Cortex of kidney (tissue), 1 donor: ENCODE measurements at places on chromosomes 7 and 10.

DNA sequence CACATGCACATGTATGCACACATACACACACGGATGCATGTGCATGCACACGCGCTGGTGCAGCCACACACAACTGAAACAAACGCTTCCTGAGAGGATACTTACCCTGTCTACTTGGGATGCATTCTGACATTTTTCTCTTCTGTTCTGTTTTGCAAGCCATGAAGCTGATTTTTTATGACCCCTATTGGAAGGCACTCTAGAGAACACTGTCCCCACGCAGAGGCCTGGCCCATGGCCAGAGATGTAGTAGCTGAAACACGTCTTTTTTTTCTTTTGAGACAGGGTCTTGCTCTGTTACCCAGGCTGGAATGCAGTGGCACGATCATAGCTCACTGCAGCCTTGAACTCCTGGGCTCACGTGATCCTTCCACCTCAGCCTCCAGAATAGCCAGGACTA, 47.9 kb downstream of the VWA2 start:
- no peak for DNase-seq

DNA sequence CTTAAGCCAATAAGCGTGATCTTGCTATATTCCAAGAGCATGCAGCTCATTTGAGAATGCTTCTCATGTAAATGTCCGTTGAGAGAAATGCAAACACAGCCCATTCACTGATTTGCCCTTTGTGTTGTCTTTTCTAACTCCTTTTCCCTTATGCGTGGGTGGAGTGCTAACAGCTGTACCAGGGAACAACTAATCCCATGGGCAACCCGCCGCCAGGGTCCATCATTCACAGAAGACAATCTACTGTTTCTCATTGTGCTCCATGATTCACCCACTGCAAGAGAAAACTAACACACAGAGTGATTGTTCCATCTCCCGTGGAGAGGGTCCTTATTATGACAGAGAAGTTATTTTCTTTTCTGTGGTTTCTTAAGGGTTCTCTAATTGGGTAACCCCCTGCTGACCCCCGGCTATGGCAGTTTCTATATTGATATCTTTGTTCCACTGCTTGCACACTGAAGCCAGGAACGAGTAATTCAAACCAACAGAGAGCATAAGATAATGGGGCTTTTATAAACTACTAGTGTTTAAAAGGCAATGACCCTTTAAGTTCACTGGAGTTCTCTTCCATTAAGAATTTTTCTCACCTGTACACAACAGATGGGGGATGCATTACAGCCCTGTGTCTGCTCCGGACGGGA, 298.7 kb downstream of the BAMBI start:
- DNase-seq: no peak

DNA sequence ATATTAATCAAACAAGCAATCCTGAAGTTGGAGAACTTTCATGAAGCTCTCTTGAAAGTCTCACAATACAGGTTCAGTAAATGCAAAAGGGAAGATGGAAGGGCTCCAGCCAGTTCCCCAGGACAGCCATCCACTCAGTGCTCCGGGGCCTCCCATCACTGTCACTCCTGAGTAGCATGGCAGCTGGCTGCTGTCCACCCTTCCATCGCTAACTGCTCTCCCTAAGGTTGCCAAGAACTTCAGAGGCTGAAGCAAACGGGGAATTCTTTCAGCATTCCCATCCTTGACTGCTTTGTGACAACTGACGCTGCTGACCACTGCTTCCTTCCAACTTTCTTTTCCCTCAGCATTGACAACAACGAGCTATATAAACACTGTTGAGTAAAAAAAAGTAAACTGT, 69.1 kb downstream of the VPS41 start:
- DNase-seq: no peak

- DNase-seq: no peak
Measured at GRCh38 chr7:44633254-44634186, 27.1 kb downstream of the OGDH start.

DNA sequence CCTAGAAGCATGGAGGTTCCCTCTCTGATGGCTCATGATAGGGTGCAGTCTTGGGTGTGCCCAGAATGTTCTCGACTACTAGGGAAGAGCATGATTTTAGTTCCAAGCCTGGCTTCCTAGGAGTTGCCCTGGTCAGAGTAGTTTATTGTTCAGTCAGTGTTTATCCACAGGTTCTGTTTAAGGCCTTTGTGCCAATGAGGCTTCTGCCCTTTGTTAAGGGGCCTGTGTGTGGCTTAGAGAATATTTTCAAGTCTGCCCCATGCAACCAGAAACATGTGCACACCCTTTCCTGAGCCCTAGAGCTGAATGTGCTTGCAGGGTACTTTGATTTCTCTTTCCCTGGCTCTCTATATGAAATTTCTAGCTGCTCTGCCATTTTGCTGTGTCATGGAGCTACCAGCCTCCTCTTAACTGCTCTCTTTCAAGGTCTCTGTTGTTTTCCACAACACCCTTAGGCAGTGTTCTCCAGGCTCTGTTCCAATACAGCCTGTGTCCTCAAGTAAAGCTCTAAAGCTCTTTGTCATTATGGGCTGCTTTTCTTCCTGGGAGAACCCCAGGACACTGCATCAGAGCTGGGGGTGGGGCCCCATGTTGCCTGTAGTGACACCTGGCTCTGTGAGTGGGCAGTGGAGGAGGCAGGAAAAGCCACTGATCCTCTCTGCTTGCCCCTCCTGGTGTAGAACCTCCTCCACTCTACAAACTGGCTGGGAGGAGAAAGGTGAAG, 34.1 kb upstream of the TSPAN33 start:
- DNase-seq: no peak

DNA sequence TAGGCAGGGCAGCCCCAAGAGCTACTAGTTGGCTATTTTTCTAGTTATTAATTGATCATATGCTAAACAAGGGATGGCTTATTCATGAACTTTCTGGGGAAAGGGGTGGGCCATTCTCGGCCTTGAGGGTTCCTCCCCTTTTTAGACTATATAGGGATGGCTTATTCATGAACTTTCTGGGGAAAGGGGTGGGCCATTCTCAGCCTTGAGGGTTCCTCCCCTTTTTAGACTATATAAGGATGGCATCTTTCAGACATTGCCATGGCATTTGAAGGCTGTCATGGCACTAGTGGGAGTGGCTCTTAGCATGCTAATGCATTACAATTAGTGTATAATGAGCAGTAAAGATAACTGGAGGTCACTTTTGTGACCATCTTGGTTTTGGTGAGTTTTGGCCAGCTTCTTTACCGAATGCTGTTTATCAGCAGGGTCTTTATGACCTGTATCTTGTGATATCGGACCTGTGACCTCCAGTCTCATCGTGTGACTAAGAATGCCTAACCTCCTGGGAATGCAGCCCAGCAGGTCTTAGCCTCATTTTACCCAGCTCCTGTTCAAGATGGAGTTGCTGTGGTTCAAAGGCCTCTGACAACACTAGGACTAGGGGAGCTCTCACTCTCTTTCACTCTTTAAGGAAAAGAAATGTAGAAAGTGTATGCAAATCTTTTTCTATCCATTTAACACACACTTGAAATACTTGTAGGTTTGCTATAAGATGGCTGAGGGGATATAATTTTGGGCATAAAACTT, 7.8 kb downstream of the FHIP2A start:
- DNase-seq: no peak

DNA sequence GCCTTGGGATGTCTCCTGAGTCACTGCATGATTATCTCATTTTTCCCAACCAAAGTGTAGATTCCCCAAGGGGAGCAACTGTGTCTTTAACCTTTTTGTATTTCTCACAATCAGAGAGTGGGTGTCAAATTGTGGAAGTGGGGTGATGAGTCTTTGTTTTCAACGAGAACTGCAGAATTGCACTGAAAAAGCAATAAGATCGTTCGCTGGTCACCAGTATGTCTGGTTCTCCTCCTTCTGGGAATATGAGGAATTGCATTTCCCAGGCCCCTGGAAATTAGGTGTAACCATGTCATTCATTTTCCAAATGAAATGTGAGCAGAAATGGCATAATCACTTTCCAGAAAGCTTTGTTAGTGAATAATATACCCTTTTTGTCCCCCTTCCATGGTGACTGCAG, 326.9 kb downstream of the GPAM start:
- no peak for DNase-seq

- no peak for DNase-seq
Measured at GRCh38 chr10:7464691-7465090, 53.9 kb upstream of the SFMBT2 start.

DNA sequence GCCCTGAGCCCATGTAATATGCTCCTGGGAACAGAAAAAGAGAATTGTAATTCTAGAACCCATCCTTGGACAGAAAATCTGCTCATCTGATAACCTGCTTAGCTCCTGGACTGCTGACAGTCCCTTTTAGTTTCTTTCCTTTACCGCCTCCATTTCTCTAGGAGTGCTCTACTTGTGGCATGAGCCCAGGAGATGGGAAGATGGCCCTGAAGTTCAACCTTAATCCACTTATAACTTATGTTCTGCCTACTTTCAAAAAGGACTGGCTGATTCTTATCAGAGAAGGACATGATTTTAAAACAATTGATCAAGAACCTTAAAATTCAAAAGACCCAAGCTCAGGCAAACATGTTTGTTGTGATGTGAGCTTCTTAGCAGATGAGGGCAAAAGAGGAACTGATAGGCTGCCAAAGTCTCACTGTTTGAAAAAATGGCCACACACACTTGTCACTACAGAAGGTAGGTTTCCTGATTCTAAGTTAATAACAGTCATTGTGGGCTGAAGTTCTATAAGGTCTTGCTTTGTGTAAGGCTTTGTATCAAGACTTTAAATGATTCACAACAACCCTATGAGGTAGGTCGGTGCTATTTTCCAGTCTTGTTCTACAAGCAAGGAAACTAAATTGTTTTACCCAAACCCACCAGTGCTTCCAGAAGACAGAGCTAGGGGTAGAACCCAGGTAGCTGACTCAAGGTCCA, 94.3 kb upstream of the AFAP1L2 start:
- DNase-seq: no peak

DNA sequence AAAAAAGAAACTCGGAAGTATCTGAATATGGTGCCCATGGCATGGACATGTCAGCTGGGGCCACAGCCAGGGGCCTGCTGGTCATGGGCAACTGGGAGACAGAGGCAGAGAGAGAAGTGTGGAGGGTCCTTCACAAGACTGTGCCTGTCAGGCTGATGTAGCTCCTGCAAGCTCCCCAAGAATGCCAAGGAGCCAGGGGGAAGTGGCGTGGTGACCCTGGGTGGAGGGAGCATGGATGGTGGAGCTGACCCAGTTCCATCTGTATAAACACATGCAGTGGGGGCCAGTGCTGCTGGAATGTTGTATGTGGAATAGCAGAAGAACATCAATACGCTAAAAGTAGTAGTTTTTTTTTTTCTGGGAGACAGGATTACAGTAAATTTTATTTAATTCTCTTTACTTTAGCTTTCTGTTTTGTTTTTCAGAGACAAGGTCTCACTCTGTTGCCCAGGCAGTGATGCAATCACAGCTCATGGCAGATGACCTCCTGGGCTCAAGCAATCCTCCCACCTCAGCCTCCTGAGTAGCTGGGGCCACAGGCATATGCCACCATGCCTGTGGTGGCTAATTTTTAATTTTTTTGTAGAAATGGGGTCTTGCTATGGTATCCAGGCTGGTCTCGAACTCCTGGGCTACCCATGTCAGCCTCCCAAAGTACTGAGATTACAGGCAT, 10.5 kb upstream of the ZMIZ2 start:
- no peak for DNase-seq

- DNase-seq: no peak
Measured at GRCh38 chr7:50069613-50070012, 23.4 kb downstream of the ZPBP start.

- no peak for DNase-seq
Measured at GRCh38 chr10:47046321-47047126, 135.3 kb downstream of the PTPN20 start.

GRCh38 chr10:77810446-77811335, 115.9 kb downstream of the DLG5 start:
- no peak for DNase-seq

GRCh38 chr10:96878057-96878456, 46.0 kb downstream of the LCOR start:
- DNase-seq: no peak

DNA sequence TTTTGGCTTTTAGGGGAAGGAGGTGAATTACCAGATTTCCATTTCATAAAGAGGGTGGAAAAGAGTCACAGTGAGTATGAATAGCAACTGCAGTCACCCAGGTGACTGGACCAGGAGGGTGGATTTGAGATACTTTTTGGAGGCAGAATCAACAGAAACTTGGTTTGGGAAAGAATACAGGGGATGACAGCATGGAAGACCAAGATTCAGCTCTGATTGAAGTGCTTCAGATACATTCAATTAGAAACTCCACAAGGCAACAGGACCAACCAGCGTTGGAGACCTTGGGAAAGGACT, 83.0 kb downstream of the SGMS1 start:
- no peak for DNase-seq

DNA sequence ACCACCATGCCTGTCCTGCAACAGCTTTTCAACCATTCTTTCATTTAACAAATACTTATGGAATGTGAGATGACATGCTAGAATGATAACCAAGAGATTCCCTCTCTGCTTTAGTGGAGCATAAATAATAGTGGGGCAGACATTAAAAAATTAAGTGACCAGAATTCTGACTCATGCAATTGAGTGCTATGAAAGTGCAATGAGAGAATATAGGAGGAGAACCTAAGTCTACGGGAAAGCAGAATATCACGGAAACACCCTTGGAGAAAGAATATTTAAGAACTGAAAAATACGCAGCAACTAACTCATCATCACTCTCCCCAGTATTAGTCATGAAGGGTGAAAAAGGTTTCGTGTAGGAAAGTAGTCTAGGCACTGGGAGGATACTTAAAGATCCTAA, 7.1 kb downstream of the KIF5B start:
- DNase-seq: no peak

GRCh38 chr10:131856441-131857094, 44.2 kb upstream of the PPP2R2D start:
- DNase-seq: no peak

DNA sequence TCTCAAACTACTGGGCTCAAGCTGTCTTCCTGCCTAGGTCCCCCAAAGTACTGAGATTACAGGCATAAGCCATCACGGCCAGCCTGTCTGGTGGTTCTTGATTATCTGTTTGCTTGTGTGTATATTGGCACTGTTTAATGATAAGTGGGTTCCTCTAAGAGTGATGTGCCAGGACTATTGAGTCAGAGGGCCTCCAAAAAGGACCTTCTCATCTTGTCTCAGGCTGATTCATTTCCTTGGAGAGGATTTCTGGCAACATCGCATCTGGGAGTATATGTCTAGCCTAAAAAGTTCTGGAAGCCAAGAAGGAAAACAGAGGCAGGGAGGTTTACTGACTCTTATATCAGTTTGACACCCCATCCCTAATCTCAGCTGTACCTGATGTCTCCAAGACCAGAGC, 27.1 kb upstream of the AKAP9 start:
- no peak for DNase-seq

GRCh38 chr7:128168667-128169210, 72.3 kb upstream of the LEP start:
- no peak for DNase-seq

DNA sequence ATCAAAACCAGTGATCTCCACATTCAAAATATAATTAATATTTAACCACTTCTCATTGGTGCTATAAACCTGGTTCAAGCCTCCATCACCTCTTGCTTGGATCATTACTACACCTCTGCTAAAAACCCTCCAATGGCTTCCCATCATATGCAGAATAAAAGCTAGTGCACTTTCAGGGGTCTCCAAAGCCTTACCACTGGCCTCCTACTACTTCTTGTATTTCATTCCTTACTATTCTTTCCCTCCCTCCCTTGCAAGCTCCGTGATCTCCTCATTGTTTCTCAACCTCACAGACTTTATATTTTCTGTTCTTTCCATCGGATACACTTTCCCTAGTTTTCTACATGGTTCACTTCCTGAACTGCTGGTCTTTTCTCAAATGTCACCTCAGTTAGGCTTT, 31.5 kb downstream of the LMOD2 start:
- DNase-seq: no peak
